ENCODE measurements at places on chromosomes 1 and 21.

GRCh38 chr1:171357179-171357578 lies 43.2 kb downstream of the FMO4 start:
- no peak for DNase-seq

- DNase-seq = no peak
Measured at GRCh38 chr1:31570228-31570627, 6.1 kb upstream of the TINAGL1 start.

GRCh38 chr1:24463776-24464735 lies 38.6 kb upstream of the RCAN3 start:
- no peak for DNase-seq

DNA sequence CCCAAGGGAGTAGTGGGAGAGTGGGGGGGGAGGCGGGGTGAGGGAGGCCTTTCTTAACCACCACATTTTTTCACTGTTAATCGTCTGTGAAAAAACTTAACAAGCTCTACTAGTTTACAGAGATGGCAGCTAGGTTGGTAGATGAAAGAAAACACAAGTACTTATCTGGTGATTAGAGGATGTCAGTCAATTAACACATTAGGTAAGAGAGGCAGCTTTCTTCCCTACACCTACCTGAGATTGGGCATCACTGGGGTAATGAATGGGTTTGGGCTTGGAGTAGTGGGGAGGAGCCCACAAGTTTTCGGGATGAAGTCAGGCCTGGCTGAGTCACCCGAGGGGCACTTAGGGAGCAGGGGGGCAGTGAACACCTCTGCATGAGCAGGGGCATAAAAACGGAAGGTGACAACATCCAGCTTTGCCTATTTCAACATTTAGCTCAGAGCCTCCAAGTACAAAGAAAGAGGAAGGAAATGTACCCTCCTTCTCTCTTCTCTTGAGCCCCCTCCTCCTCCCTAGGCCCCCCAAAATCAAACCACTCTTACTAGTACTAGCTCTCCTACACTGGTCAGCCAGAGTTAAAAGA lies 2.5 kb downstream of the LBR start:
- no peak for DNase-seq

- no peak for DNase-seq
Measured at GRCh38 chr1:87334351-87335174, 5.9 kb downstream of the LMO4 start.

DNA sequence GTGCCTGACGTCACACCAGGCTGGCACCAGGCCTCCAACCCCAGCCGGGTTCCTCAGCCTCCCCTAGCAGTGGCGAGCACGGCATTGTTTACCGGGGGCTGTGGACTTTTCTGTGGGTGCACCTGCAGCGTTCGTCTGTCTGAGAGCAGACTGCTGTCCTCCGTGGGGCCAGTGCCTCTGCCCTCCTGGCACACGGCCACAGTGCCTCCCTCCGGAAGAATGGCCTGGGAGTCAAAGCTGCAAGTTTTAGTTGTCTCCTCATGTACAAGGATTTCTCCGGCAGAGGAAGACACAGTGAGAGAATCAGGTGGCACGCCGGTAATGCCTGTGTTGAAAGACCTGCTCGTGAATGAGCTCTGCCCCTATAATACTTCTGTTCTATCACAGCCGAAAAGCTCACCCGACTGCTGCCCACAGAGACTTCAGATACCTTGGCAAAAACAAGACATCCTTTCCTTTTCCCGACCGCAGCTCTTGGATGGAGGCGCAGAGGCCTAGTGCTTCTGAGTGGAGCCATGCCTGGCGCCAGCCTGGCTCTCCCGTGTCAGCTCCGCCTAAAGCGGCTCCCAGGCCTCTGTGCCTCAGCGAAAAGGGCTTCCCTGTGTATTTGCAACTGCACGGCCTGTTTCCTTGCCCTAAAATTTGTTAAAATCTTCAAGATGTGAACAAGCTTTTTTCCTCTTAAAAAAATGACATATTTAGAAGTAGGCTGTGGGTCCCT lies 71.4 kb downstream of the AGPAT3 start:
- no peak for DNase-seq

DNA sequence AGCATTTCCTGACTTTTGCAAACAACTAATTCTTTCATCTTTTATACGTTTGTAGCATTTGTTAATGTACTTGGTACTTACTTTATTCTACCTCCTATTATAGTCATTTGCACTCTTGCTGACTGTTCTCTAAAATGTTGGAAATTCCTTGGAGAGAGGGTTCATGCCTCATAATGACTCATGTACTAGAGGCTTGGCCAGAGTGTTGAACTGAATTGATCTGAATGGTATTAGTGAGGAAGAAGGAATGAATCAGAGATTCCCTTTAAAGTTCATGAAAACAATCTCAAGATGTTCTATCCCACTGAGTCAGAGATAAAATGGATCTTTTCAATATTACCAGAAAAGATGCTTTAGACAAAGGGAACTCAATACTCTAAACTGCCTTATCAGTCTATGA lies 383.4 kb downstream of the SEC16B start:
- no peak for DNase-seq

- no peak for DNase-seq
Measured at GRCh38 chr21:32282992-32283391, 4.1 kb upstream of the MIS18A start.
